Muscle of leg (tissue), 16 donors: ENCODE measurements at places on chromosomes 3 and 15.

GRCh38 chr3:36871379-36872126, 73.3 kb downstream of the TRANK1 start:
- H3K27ac ChIP-seq, result no peak overlapping the region
- peaks cover 2% of the 10 kb centered on the region for H3K36me3 ChIP-seq
- no peaks in the 10 kb centered on the region for H3K27me3 ChIP-seq

DNA sequence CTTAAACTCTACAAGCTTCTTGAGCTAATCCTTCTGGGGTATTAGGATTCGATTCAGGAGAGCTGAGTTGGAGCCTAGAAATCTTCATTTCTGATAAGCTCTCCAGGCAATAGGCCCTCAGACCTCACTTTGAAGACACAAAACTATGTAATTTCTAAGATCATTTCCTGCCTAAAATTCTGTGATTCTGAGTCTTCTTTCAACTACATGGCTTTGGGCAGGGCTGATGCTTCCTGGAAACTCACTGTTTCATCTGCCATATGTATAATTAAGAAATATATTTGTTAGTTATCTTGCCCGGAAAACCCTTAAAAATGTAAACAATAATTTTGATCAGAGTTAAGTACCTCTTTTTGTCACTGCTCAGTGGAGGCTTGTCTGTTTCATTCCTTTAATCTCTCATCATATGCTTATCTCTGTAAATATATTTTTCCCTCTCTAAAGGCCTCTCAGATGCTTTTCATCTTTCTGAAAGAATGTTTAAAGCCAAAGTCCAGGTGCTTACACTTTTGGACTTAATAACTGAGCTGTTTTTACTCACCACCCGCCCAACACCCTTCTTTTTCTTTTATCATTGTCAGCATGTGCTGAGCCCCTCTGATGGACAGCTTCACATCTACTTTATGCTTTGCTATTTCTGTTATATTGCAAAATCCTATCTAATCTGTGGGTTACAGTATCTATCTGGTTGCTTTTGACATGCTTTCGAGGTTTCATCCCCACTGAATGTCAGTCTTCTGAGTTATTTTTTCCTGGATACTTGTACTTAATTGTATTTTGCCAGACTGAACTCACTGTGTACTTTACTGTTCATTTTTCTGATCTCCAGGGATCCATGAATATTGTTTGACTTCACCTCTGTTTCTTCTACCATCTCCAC, 38.2 kb downstream of the FILIP1L start:
- DNase-seq, result peak; percentile 51
- no peaks in the 10 kb centered on the region for H3K27me3 ChIP-seq
- H3K4me3 ChIP-seq, result no peak overlapping the region
- H3K4me1 ChIP-seq, result peaks cover 17% of the 10 kb centered on the region
- H3K36me3 ChIP-seq, result no peaks in the 10 kb centered on the region
- H3K27ac ChIP-seq, result peak overlapping the region; percentile 70

DNA sequence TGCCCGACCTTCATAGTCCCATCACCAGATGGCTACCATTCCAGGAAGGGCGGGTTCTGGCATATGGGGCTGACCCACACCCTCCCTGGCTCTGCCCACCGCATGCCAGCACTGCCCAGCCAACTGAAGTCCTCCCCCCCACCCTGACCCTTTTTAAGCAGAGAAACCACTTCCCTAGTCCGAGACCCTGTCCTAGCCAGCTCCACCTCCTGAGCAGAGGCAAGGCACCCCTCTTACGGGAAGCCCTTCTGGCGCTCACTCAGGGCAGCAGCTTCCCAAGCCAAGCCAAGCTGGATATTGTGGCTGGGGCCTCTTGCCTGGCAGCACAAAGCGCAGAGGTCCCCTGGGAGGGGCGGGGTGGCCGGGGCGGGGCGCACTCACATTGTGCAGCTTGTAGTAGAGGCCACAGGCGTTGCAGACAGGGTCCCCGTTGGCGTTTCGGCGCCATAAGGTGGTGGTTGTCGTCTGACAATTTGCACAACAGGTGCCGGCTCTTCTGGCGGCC, 11.5 kb downstream of the GATA2 start:
- H3K4me1 ChIP-seq, result peaks cover 27% of the 10 kb centered on the region
- no peak overlapping the region for H3K4me3 ChIP-seq
- H3K27me3 ChIP-seq, result peaks cover 91% of the 10 kb centered on the region
- DNase-seq, result no peak
- H3K27ac ChIP-seq, result no peak overlapping the region
- no peaks in the 10 kb centered on the region for H3K36me3 ChIP-seq

DNA sequence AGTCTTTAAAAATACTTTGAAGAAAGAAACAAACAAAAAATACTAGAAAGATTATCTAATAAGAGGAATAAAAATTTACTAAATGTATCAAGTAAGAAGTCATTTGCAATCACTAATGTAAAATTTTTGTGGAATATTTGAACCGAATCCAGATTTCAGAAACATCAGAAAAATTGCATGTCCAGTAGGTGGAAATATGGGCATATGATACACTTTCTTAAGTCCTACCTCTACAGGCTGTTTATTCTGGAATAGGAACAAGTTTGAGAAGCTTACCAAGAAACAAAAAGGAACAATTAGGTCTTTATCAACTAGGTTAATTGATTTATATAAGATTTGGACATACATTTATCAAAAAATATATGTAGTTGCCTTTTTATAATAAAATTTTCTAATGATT, 292.9 kb upstream of the ROBO1 start:
- no peak for DNase-seq
- H3K27ac ChIP-seq, result no peak overlapping the region
- no peak overlapping the region for H3K4me3 ChIP-seq

DNA sequence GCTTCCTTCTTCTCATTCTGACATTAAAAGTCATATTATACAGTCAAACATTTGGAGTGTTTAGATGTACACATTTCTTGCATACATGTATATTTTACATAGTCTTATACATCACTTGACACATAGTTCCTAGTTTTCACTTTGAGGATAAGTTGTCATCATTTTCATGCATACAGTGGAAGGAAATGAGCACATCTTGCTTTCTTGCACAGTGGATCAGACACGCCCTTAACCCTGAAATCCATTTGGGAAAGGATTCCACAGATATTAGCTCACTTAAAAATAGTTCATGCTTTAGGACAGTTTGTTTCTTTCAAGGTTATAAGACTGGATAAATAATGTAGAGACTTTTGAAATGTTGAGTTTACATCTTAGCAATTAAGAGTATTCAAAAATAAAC, 148.6 kb upstream of the MME start:
- no peaks in the 10 kb centered on the region for H3K27me3 ChIP-seq
- no peaks in the 10 kb centered on the region for H3K4me1 ChIP-seq
- H3K4me3 ChIP-seq, result no peak overlapping the region
- H3K27ac ChIP-seq, result no peak overlapping the region
- H3K36me3 ChIP-seq, result no peaks in the 10 kb centered on the region

- no peak overlapping the region for H3K4me3 ChIP-seq
- H3K4me1 ChIP-seq, result no peaks in the 10 kb centered on the region
- H3K36me3 ChIP-seq, result no peaks in the 10 kb centered on the region
- H3K27me3 ChIP-seq, result no peaks in the 10 kb centered on the region
- no peak for DNase-seq
Observed at GRCh38 chr3:168497741-168498140, 402.0 kb upstream of the GOLIM4 start.

- no peak overlapping the region for H3K4me3 ChIP-seq
- DNase-seq, result peak; percentile 12
Observed at GRCh38 chr3:187264021-187264420, 27.5 kb downstream of the MASP1 start.

DNA sequence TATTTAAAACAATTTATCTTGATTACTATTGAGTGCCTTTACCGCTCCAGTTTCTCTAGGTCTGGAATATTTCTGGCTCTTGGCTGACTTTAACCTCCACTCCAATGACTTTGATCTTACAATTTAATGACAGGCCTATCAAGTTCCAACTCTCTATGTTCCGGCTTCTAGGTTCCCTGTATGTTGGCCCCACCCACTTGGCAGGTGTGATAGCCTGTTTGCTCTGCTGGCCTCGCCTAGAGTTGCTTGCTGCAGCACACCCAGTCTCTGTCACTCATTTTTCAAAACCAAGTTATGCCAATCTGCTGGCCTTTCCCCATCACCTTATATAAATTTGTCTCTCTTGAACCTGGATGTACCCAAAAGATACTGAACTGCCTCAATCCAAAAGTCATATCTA, 428.0 kb downstream of the ROBO1 start:
- H3K36me3 ChIP-seq, result no peaks in the 10 kb centered on the region
- no peaks in the 10 kb centered on the region for H3K27me3 ChIP-seq
- DNase-seq, result no peak
- no peak overlapping the region for H3K27ac ChIP-seq
